ENCODE measurements at places on chromosomes 16 and 17.

GRCh38 chr16:10646581-10647263 is 48.0 kb downstream of the TEKT5 start:
- DNase-seq, result no peak
- no peaks in the 10 kb centered on the region for H3K36me3 ChIP-seq
- H3K27me3 ChIP-seq, result no peaks in the 10 kb centered on the region
- no peak overlapping the region for H3K27ac ChIP-seq
- H3K4me1 ChIP-seq, result peaks cover 10% of the 10 kb centered on the region
- no peak overlapping the region for H3K4me3 ChIP-seq

DNA sequence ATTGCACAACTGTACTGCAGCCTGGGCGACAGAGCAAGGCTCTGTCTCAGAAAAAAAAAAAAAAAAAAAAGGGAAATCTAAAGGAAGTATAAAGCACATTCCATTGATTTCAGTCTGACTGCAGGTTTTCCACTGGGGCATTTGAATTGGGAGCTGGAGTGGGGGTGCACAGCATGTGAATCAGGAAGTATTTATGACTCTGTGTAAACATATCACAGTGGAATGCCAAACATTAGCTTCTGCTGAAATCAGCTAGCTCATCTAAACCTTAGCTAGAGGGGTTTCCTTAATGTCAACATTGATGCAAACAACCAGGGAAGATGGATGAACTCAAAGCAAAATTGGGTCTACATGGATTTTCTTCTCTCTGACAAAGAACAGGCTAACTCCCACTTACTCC is 641.0 kb upstream of the EEF2KMT start:
- peak; percentile 52 for DNase-seq
- no peaks in the 10 kb centered on the region for H3K36me3 ChIP-seq
- H3K27ac ChIP-seq, result no peak overlapping the region
- no peaks in the 10 kb centered on the region for H3K27me3 ChIP-seq
- no peak overlapping the region for H3K4me3 ChIP-seq

DNA sequence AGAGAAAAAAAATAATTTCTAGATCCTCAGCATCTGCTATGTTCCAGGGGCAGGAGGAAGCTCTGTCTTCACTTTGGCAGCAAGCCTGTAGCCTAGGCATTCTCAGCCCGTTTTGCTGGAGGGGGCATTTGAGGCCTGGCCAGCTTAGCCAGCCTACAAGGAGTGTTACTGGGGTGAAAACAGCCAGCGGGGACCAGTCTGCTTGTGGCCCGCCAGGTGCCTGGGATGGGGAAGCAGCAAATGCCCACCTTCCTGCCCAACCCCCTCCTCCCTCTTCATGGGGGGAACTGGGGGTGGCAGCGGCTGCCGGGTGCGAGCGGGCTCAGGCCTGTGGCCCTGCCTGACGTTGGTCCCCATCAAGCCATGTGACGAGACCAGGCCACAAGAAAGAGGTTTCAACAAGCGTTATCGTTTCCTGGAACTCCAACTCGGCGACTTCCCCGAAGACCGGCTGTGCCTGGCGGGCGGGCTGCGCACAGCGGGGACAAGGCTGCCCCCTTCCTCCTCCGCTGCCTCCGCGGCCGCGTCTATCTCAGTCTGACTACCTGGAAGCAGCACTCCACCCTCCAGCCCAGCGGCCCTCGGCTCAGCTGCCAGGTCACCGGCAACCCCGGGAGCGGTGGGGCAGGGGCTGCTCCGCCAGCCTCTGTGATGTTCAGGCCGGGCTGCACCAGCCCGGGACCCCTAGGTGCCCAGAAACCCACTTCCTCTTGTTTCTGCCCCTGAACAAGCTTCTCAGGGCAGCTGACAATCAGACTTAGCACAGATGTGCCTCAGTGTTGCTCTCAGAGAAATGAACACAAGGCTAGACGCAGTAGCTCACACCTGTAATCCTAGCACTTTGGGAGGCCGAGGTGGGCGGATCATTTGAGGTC is 22.9 kb downstream of the SOCS1 start:
- no peaks in the 10 kb centered on the region for H3K36me3 ChIP-seq
- H3K27me3 ChIP-seq, result no peaks in the 10 kb centered on the region
- no peak overlapping the region for H3K4me3 ChIP-seq
- H3K4me1 ChIP-seq, result no peaks in the 10 kb centered on the region
- no peak for DNase-seq
- H3K27ac ChIP-seq, result no peak overlapping the region

DNA sequence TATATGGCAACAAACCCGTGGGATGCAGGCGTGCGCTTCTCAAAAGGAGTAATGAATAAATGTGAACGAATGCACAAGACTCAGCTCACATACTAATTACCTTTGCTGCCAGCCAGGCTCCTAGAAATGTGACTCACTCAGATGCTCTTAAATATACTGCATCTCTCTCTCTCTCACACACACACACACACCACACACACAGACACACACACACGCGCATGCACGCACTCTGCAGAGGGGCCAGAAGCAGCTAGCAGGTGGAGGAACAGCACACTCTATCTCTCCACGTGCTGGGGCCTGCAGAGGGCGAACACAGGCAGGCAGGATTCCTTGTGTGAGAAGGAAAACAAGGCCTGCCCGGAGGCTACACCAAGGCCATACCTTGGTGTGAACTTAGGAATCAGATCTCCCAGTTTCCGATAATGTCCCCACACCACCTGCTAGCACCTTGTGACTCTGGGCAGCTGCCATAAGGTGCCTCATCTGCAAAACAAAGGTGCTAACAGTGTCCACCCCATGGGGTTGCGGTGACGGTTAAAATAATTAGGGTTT is 5.3 kb downstream of the GPRC5B start:
- H3K4me1 ChIP-seq, result peaks cover 23% of the 10 kb centered on the region
- no peaks in the 10 kb centered on the region for H3K36me3 ChIP-seq
- H3K4me3 ChIP-seq, result no peak overlapping the region
- DNase-seq, result no peak
- peaks cover 11% of the 10 kb centered on the region for H3K27me3 ChIP-seq
- H3K27ac ChIP-seq, result no peak overlapping the region

GRCh38 chr16:48102083-48103008 is 53.4 kb downstream of the ABCC12 start:
- no peak overlapping the region for H3K27ac ChIP-seq
- no peaks in the 10 kb centered on the region for H3K4me1 ChIP-seq
- no peaks in the 10 kb centered on the region for H3K27me3 ChIP-seq
- H3K4me3 ChIP-seq, result no peak overlapping the region
- DNase-seq, result no peak
- H3K36me3 ChIP-seq, result no peaks in the 10 kb centered on the region

DNA sequence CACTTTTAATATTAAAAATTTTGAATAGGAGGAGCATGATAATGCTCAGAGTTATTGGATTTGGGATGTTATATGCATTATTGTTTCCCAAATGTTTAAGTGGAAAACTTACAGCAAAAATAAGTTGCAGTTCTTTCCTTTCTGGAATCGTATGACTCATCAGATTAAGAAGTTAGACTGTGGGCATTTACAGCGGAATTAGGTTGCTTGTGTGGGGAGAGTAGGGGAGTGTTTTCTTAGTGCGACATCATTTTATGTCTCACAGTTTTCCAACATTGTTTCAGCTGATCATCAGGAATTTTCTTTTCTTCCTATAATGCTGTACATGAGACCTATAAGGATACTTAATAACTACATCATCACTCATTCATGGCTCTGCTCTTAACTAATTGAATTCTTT is 1631.8 kb downstream of the CDH8 start:
- H3K4me3 ChIP-seq, result no peak overlapping the region
- no peak overlapping the region for H3K27ac ChIP-seq
- no peaks in the 10 kb centered on the region for H3K4me1 ChIP-seq

- no peaks in the 10 kb centered on the region for H3K27me3 ChIP-seq
- H3K36me3 ChIP-seq, result no peaks in the 10 kb centered on the region
- no peak overlapping the region for H3K27ac ChIP-seq
- H3K4me1 ChIP-seq, result peaks cover 5% of the 10 kb centered on the region
Observed at GRCh38 chr17:35265566-35266141, 22.8 kb downstream of the SLFN5 start.

DNA sequence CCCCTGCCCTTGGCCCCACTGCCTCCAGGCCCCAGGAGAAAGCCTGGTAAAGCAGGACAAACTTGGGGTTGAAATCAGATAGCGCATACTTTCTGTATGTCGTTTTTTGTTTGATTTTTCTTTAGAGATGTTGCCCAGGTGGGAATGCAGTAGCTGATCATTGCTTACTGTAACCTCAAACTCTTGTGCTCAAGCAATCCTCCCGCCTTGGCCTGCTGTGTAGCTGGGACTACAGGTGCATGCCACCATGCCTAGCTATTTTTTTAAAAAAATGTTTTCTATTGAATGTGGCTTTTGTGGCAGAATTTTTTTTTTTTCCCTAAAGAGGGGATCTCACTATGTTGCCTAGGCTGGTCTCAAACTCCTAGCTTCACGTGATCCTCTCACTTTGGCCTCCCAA is 11.1 kb upstream of the CCL5 start:
- no peaks in the 10 kb centered on the region for H3K27me3 ChIP-seq
- H3K4me1 ChIP-seq, result no peaks in the 10 kb centered on the region
- no peaks in the 10 kb centered on the region for H3K36me3 ChIP-seq
- H3K27ac ChIP-seq, result no peak overlapping the region
- DNase-seq, result no peak
- H3K4me3 ChIP-seq, result no peak overlapping the region

Data from A673 (cell line).